ENCODE measurements at places on chromosomes 12 and 14.

DNA sequence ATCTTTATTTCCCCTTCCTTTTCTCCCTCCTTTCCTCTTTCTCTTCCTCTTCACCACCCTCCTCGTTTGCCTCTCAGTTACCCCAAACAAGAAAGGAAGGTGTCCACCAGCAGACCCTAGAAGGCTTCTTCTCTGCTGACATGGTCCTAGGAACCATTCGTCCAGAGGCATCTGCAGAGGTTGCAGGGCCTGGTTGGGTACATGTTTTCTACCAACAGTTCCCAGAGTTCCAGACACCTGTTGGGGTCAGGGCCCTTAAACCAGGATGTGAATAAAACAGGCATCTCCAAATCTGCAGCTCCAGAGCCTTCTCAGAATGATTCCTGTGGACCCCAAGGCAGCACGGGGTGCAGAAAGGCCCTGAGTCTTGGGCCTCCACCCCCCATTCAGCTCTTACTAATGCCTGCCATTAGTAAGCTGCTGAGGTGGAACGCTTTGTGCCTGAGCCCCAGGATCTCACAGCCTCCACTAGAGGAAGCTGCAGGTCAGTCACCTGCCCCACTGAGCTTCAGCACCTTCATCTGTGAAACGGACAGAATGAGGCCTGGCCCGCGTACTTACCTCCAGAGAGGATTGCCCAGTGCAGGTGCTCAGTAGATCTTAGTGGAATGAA is 130.4 kb downstream of the DICER1 start:
- DNase-seq: no peak

- DNase-seq: no peak
Measured at GRCh38 chr14:67538501-67538900, 5.4 kb downstream of the PLEKHH1 start.

DNA sequence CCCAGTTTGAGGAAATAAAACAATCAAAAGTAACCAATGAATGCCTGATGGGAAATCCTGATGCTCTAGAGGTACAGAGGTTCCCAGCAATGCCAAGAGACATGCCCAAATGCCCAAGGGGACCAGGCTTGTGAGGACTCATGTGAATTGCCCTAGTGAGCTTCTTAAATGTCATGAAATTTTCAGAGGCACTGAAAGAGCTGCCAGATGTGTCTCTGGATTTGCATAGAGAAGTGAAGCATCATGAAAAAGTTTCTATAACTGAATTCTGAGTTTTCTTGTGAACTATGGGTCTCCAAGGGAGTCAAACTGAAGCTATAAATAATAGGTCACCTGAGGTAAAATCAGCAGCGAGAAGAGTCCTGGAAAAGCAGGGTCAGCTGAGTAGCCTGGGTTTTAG is 9.9 kb downstream of the PTPRR start:
- DNase-seq: no peak

DNA sequence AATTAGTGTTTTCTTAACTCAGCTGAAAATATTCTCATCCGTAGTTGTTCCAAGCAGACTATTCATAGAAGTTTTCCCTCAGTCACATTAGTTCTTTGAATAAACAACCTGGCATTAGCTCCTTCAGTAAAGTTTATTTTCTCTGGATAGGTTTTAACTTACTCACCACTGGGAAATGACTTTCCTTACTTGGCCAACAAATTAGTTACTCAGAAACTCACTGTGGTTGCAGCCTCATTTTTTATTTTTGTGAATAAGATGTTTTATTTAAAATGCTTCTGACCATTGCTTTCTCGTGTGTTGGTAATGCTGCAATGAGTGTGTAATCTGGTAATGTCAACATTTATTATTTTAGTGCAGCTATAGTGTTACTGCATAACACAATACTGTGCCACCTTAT is 74.9 kb downstream of the NOVA1 start:
- DNase-seq: peak; percentile 59

- DNase-seq: peak; percentile 35
Measured at GRCh38 chr14:105255021-105255507, 6.7 kb downstream of the BTBD6 start.

- DNase-seq: no peak
Measured at GRCh38 chr12:106446419-106447092, 89.0 kb downstream of the POLR3B start.

GRCh38 chr12:64714551-64714968 is 44.6 kb downstream of the GNS start:
- no peak for DNase-seq

DNA sequence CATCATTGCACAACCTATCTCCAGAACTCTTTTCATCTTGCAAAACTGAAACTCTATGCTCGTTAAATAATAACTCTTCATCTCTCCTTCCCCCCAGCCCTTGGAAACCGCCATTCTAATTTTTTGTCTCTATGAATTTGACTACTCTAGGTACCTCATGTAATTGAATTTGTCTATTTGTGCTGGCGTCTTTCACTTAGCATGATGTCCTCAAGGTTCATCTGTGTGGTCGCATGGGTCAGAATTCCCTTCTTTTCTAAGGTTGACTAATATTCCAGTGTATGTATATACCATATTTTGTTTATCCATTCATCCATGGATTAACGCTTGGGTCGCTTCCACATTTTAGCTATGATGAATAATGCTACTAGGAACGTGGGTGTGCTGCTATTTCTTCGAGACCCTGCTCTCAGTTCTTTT is 80.1 kb downstream of the PLXNC1 start:
- no peak for DNase-seq

DNA sequence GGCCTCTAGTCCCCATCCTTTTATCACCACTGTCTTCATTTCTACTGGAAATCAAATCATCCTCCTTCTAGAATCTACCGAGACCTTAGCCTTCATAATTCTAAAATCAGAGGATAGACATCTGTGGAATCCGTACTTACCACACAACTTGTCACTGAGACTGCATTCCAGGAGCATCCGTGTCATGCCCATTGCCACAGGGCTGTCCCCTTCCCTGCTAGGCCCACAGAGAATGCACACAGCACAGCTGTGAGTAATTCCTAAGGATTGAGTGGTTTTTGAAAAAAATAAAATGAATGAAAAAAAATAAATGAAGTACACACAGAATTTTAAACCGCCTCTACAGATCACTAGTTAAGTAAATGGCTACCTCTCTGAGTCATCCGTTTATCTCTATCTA is 21.0 kb upstream of the MAGOHB start:
- DNase-seq: peak; percentile 42

DNA sequence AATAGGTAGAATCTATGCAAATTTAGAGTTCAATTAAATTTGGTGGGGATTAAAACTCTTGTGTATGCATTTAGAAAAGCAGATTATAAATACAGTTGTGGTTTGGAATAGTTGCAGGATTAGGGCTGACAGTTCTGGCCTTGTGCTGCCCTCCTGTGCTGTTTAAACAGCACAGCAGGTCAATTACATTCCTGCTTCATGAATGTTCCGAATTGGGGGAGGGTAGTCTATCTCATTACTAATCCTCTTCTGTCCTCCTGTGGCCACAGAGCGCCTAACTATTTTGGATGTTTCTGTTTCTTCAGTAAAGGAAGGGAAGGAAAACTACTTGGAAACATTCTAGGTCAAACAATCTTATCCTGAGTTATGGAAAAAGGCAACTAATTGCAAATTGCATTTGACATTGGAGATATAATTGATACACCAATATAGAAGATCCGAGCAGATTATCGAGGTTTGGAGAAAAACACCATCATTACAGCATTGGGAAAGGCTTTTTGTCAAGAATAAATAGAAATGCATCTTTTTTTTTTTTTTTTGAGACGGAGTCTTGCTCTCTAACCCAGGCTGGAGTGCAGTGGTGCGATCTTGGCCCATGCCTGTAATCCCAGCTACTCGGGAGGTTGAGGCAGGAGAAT is 8.7 kb upstream of the GPR19 start:
- DNase-seq: peak; percentile 95

- DNase-seq: peak; percentile 85
Measured at GRCh38 chr14:91872517-91873470, 5.5 kb upstream of the TC2N start.

DNA sequence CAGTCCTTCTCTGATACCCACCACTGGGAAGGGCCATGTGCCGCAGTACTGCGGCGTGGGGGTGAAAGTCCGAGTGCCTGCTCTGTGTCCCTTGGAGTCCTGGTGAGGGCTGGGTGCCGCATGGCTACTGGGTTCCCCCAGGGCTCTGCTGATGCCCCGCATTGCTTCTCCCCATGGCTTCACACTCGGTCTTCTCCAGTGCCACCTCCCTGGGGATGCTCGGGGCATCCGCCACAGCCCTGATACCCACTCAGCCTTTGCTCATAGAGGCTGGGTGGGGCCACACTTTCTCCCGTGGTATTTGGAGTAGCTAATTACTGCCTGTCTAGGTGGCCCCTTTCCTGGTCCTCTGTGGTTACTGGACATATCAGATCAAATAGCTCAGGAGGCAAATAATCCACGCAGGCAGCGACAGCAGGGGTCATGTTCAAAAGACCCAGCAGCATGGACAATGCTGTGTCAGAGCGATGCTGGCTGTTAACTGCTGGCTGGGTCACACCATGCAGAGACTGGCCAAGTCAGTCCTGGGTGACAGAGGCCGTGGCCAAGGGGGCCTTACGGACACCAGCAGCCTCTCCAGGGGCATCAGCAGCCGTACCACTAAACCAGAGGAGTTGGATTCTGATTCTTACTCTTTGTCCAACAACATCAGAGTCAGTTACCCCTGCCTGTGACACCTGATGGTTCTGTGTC is 106.5 kb downstream of the ADGRD1 start:
- no peak for DNase-seq

DNA sequence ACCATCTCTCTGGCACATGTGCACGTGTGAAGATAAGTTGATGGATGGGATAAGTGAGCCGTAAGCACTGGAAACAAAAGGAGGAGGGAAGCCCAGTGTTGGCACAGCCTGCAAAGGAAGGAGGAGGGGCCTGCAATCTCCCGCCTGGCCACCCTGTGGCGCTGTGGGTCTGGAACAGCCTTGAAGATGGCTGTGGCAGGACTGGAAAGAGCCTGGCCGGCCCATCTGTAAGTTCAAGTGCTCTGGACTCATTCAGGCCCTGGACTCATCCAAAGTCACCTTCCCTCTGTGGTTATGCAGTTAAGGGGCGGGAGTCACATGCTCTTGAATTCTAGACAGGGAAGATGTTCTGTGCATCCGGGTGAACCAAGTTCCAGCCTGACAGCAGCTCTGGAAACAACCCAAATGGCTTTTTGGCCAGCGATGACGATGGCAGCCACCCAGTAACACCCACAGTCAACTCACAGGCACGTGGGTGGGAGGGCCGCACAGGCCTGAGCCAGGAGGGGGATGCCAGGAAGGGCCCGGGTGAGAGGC is 50.4 kb downstream of the CHGA start:
- peak; percentile 30 for DNase-seq

DNA sequence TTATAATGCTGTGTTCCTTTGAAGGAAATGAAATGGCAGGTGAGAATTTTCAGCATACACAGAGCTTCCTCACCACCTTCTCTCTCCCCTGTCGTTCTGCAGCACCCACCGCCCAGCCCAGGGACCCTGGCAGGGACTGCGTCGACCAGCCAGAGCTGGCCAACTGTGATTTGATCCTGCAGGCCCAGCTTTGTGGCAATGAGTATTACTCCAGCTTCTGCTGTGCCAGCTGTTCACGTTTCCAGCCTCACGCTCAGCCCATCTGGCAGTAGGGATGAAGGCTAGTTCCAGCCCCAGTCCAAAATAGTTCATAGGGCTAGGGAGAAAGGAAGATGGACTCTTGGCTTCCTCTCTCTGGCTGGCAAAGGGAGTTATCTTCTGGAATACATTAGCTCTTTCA is 35.1 kb downstream of the PAPLN start:
- no peak for DNase-seq

DNA sequence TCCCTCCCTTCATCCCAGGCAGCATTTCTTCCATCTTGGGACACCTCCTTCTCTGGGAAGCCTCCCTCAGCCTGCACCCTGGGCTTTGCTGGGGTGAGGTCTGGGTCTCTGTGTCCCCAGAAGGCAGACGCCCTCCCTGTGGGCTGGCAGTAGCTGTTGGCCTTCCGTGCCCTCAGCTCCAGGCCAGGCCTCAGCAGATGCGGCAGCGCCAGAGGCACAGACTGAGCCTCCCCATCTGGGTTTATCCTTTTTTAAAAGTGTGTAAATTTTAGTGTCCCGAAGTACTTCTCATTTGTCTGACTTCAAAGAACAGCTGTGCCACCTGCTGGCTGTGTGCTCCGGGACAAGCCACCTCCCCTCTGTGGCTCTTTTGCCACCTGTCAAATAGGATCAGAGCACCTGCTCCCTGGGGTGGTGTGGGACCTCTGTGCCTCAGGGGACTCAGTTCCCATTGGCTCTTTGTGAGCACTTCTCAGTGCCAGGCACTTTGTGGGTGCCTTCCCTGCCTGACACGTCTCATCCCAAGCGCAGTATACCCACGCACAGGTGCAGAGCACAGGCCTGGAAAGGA is 11.1 kb downstream of the EXOC3L4 start:
- DNase-seq: no peak

GRCh38 chr14:28163233-28163632 is 603.4 kb upstream of the FOXG1 start:
- DNase-seq: no peak

- DNase-seq: no peak
Measured at GRCh38 chr14:92563765-92564285, 50.2 kb downstream of the RIN3 start.

GRCh38 chr14:80902608-80903007 is 38.9 kb downstream of the CEP128 start:
- no peak for DNase-seq

DNA sequence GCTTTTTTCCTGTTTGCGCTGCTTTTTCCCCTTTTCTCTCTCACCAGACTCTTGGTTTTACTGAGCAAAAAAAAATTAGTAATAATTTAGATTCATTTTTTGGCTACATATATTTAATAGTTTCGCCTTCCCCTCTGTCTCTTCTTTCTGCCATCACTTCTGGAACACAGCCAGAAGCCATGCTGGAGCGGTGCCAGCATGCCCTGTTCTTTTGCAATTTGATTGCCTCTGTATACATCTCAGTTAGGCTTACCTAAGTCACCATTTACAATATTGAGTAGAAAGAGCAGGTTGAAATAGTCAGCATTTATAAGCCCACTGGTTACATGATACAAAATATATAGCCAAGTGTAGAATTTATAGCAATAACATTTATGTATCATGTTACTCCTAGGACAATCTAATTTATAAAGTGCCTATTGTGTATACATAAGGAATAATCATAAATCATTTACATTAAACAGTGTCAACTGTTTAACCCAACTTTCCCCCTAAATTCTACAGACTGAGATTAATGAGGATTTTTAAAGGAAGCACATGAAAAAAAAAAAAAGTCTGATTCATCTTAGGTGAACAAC is 413.8 kb upstream of the SOX5 start:
- DNase-seq: no peak

GRCh38 chr14:32078023-32078857 is 1.1 kb downstream of the ARHGAP5 start:
- peak; percentile 51 for DNase-seq

GRCh38 chr14:23931721-23932289 is 21.8 kb upstream of the DHRS4 start:
- no peak for DNase-seq

DNA sequence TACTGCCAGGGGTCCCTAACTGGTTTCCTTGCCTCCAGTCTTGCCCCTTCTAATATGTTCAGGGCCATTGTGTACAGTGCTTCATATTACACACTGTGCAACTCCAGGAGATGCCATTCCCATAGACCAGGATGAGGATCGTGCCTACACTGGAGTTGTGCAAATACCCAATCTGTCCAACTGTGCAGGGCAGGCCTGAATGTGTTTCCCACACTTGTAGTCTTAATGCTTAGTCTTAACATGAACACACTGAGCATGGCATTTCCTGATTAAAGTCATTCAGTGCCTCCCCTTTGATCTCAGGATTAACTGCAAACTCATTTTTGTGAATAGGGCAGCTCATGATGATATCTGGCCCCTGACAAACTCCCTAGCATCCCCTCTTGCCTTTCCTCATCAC is 165.5 kb downstream of the TTC8 start:
- DNase-seq: no peak

- DNase-seq: peak; percentile 11
Measured at GRCh38 chr12:39105111-39105510, 199.7 kb upstream of the CPNE8 start.

Measured in iris pigment epithelial cell (primary cell).